ENCODE measurements at places on chromosomes 7 and 10. TPM values are rescaled to one million over a fixed set of nuclear protein-coding genes. Genes with fewer than 3 reads are reported as not detected.
A peak's percentile ranks its signal among the peaks of the same experiment; 100 is the strongest.

ABCB4 gene
- total RNA-seq = 0.27 TPM

CALHM3 gene
- total RNA-seq = not detected

NDUFB8 gene
- 146 TPM for total RNA-seq

ZFAND4 gene
- total RNA-seq = 2.1 TPM

SLC16A12 gene
- total RNA-seq = 0.04 TPM

DNA sequence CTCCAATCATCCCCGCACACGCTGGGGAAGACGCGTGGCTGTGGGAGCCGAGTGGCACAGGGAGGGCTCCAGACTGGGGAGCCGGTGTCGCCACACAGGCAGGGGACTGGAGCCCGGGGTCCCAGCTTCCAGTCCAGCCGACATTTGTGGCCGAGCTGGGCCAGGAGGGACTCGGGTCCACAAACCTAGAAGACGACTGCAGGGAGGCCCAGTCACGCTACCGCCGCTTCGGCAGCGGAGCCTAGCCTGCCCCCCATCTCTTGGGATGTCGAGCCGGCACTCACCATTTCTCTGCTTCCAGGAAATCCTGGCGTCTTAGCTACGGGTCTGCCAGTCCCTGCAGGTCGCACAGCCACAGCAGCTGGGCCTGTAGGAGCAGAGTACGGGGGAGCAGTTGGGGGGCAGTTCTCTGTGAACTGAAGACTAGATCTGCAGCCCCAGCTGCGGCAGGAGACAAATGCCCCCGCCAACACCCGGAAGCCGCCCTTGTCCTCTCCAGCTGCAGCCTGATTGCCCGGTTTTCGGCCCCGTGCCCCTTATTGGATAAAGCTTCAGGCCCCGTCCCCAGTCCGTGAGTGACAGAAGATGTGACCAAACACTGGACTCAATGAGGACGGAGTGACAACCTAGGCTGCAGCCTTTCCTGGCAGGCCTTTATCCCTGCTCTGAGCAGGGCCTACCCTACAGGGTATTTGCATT, 270.7 kb downstream of the ZNF33B start:
- DNase-seq = peak; percentile 97
- peaks cover 31% of the 10 kb centered on the region for H3K36me3 ChIP-seq
- H3K27ac ChIP-seq = peak overlapping the region; percentile 79
- H3K27me3 ChIP-seq = no peaks in the 10 kb centered on the region
- peak overlapping the region; percentile 64 for H3K4me3 ChIP-seq

DNA sequence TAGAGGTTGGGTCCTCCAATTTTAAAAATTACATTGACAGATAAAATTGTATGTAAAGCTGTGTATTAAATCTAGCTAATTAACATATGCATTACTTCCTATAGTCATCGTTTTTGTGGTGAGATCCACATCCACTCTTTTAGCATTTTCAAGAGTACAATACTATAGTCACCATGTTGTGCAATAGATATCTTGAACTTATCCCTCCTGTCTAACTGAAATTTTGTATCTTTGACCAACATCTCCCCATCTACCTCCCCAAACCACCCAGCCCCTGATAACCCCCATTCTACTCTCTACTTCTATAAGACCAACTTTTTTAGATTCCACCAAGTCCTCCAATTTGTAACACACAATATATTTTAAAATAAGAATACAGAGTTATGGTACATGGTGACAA, 208.0 kb downstream of the RELN start:
- no peak overlapping the region for H3K4me3 ChIP-seq
- H3K4me1 ChIP-seq = no peaks in the 10 kb centered on the region
- no peaks in the 10 kb centered on the region for H3K36me3 ChIP-seq
- H3K27ac ChIP-seq = no peak overlapping the region
- DNase-seq = no peak

GRCh38 chr7:4272141-4272540, 410.0 kb upstream of the FOXK1 start:
- no peak for DNase-seq
- H3K27me3 ChIP-seq = peaks cover 8% of the 10 kb centered on the region
- H3K27ac ChIP-seq = no peak overlapping the region
- H3K36me3 ChIP-seq = no peaks in the 10 kb centered on the region
- H3K4me1 ChIP-seq = no peaks in the 10 kb centered on the region

- H3K4me1 ChIP-seq = no peaks in the 10 kb centered on the region
- H3K4me3 ChIP-seq = no peak overlapping the region
- no peak for DNase-seq
- H3K36me3 ChIP-seq = no peaks in the 10 kb centered on the region
These were observed 631.9 kb upstream of the ANKRD30A start for GRCh38 chr10:36493516-36493880.

DNA sequence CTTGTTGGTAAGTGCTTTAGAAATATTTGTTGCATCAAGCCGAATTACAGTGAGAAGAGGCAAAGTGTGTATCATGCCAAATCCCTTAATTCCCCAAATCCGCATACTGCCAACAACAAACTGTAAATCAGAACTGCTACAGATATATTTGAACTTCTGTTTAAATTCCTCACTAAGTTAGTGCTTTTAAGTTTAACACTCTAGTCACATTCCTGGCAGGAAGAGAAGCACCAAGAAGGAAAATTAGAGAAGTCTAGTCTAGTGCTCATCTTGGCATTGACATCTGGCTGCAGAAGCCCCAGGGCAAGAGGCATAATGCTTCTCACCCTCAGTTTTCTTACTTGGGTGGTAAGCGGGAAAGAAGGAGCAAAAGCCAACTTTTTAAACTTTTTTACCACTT, 343.5 kb downstream of the GPR37 start:
- no peak overlapping the region for H3K27ac ChIP-seq
- H3K4me3 ChIP-seq = no peak overlapping the region
- H3K27me3 ChIP-seq = no peaks in the 10 kb centered on the region

DNA sequence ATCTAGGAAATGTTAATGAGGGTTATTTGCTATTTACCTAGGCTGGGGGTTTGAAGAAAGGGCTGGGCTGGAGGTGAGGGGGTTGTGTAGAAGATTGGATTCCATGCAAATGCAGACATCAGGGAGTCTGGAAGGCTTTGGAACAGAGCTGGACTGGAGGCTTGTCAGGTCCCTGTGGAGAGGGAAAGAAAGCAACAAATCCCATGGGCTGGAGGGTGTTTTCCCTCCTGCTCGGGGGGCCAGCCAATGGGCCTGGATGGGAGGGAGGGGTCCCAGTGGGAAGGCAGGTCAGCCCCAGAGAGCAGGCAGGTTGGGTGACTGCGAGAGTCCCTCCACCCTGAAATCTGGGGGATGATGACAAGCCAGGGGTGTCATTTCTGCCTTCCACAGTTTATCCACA, 431.8 kb downstream of the RPS24 start:
- H3K36me3 ChIP-seq = no peaks in the 10 kb centered on the region
- H3K4me1 ChIP-seq = no peaks in the 10 kb centered on the region
- no peak for DNase-seq
- no peak overlapping the region for H3K27ac ChIP-seq

DNA sequence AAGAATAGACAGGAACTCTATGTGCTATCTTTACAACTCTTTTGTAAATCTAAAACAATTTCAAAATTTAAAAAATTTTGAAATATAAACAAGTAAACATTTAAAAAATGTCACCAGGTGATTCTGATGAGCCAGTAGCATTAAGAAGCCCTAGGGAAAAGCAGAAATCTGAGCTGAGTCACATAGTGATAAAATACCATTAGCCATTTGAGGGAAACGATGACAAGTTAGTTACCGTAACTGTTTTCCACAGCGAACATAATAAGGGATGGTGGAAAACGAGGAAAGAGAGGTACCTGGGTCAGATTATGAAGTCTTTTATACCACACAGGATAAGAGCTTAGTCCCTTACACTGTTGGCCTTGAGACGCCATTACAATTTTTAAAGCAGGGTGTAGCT, 55.5 kb downstream of the PRR15 start:
- H3K27ac ChIP-seq = no peak overlapping the region
- H3K4me1 ChIP-seq = no peaks in the 10 kb centered on the region
- no peaks in the 10 kb centered on the region for H3K36me3 ChIP-seq
- no peak for DNase-seq

- no peaks in the 10 kb centered on the region for H3K27me3 ChIP-seq
- H3K36me3 ChIP-seq = no peaks in the 10 kb centered on the region
- no peak overlapping the region for H3K4me3 ChIP-seq
- no peak overlapping the region for H3K27ac ChIP-seq
- H3K4me1 ChIP-seq = no peaks in the 10 kb centered on the region
These were observed 11.8 kb downstream of the FAS start for GRCh38 chr10:89002226-89002978.

- no peaks in the 10 kb centered on the region for H3K27me3 ChIP-seq
- H3K27ac ChIP-seq = no peak overlapping the region
- no peak for DNase-seq
- no peaks in the 10 kb centered on the region for H3K4me1 ChIP-seq
- no peaks in the 10 kb centered on the region for H3K36me3 ChIP-seq
- H3K4me3 ChIP-seq = no peak overlapping the region
These were observed 168.4 kb downstream of the AMPH start for GRCh38 chr7:38462819-38463218.

- H3K4me3 ChIP-seq = no peak overlapping the region
- no peaks in the 10 kb centered on the region for H3K36me3 ChIP-seq
- DNase-seq = no peak
- H3K27ac ChIP-seq = no peak overlapping the region
These were observed 428.2 kb downstream of the PARD3 start for GRCh38 chr10:34386921-34387320.

GRCh38 chr7:138705167-138705566, 4.0 kb upstream of the SVOPL start:
- DNase-seq = no peak
- no peak overlapping the region for H3K27ac ChIP-seq
- peaks cover 22% of the 10 kb centered on the region for H3K27me3 ChIP-seq
- no peak overlapping the region for H3K4me3 ChIP-seq
- H3K36me3 ChIP-seq = no peaks in the 10 kb centered on the region
- H3K4me1 ChIP-seq = peaks cover 4% of the 10 kb centered on the region

DNA sequence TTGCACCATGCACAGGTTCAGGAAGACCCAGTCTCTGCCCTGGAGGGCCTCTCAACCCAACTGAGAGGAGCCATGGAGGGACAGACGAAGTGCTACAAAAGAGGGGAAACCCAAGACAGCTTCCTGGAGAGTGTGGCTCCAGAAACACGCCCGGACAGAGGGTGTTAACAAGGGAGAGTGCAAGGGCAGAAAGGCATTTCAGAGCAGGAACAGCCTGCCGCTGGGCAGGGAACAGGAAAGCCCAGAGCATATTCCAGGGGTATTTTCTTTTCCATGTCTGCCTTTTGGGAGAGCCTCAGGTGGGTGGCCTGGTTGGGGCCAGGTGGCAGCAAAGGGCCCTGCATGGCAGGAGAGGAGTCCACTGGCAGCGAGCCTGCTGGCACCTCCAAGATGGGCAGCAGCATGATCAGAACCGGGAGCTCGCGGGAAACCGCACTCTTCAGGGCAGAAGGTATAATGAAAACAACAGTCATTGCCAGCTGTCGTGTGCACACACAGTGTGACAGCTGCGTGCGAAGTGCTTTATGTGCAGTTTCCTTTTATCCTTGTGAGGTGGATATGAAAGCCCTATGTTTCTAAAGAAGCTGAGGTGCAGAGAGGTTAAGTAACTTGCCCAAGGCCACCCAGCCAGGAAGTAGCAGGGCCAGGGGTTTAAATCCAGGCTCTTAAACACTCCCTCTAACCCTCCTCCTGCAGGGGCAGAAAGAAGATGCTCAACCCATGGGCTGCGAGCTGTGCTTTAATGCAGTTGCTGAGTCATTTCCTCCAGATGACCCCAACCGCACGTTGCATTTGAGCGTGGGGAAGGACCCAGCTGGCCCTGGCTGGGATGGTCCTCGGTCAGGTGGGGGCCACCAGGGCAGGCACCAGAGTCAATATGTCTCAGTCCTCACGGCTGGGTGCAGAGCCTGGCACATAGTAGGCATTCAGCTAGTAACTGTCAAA, 128.6 kb downstream of the OAT start:
- no peak overlapping the region for H3K4me3 ChIP-seq
- H3K4me1 ChIP-seq = peaks cover 6% of the 10 kb centered on the region
- no peaks in the 10 kb centered on the region for H3K36me3 ChIP-seq
- H3K27ac ChIP-seq = no peak overlapping the region
- DNase-seq = peak; percentile 23

- no peak overlapping the region for H3K27ac ChIP-seq
- DNase-seq = no peak
- H3K27me3 ChIP-seq = peaks cover 15% of the 10 kb centered on the region
- no peaks in the 10 kb centered on the region for H3K36me3 ChIP-seq
- peaks cover 3% of the 10 kb centered on the region for H3K4me1 ChIP-seq
These were observed 12.9 kb upstream of the FIGNL1 start for GRCh38 chr7:50463035-50463434.

Measured in K562 (cell line).